ENCODE measurements at places on chromosomes 6 and 20.
A peak's percentile ranks its signal among the peaks of the same experiment; 100 is the strongest.

- no peak for DNase-seq
These were observed 7.3 kb upstream of the COL9A1 start for GRCh38 chr6:70310063-70310694.

- DNase-seq: no peak
These were observed 29.8 kb downstream of the KIF6 start for GRCh38 chr6:39695447-39695846.

- no peak for DNase-seq
These were observed 51.7 kb downstream of the UBR2 start for GRCh38 chr6:42615518-42615917.

- DNase-seq: no peak
These were observed 14.9 kb downstream of the MICA start for GRCh38 chr6:31418251-31418650.

DNA sequence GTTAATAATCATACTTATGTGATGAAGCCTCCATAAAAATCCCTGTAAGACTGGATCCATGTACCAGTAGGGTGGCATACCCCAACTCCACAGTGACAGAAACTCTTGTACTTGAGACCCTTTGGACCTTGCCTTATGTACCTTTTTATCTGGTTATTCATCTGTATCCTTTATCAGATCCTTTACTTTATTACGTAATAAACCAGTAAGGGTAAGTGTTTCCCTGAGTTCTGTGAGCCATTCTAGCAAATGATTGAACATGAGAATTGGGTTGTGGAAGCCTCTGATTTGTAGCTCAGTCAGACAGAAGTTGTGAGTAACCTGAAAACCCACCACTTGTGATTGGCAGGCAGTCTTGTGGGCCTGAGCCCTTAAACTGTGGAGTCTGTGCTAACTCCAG, 229.7 kb downstream of the FOXA2 start:
- no peak for DNase-seq

GRCh38 chr6:106220485-106220884, 105.1 kb downstream of the ATG5 start:
- no peak for DNase-seq

- DNase-seq: no peak
These were observed 258.1 kb upstream of the EPHA7 start for GRCh38 chr6:93677264-93677965.

GRCh38 chr20:10527781-10528180, 92.7 kb downstream of the SLX4IP start:
- DNase-seq: no peak

DNA sequence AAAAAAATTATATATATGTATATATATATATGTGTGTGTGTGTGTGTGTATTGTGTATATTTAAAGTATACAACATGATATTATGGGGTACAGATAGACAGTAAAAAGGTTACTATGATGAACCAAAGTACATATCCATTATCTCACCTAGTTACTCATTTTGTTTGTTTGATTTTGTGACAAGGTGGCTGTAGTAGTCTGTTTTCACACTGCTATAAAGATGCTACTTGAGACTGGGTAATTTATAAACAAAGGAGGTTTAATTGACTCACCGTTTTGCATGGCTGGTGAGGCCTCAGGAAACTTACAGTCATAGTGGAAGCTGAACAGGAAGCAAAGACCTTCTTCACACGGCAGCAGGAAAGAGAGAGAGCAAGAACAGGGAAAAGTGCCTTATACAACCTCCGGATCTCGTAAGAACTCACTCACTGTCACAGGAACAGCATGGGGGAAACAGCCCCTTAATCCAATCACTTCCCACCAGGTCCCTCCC, 30.2 kb upstream of the DACT2 start:
- no peak for DNase-seq

DNA sequence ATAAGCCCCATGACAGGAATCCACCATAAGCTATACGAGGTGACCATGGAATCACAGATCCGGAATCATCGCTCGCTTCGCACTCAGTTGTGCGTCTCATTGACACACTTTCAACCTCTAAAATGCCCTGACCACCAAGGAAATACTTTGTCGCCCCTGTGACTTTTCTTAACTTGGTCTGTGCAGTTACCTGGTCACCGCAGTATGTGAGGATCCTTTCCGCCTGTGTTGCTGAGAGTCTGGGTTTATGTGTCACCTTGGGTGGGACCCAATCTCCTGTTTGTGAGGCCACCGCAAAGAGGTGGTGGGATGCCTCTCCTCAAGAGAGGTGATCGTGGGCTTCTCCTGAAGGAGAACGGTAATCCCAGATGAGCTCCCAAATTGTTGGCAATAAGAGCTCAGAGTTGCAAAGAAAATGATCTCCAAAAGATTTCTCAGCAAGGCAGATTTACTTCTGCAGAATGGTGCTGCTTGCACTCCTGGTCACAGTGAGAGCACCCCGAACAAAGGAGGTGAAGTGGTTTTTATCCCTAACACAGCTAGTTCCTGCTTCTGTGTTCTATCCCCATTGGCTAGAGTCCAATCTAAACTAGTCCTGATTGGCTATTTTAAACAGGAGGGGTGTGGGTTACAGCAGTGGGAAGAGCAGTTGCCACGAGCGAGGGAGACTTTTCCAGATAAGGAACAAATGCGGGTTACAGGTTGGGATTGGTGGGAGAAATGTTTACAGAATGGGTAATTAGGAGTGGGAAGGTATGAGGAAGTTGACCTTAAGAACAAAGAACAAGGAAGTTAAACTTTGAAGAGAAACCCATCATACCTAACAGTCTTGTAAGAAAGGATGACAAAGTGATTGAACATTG, 9.1 kb upstream of the ZNFX1 start:
- no peak for DNase-seq

- DNase-seq: no peak
These were observed 59.5 kb downstream of the SCAF8 start for GRCh38 chr6:154792761-154793160.

- no peak for DNase-seq
These were observed 329.0 kb downstream of the BCKDHB start for GRCh38 chr6:80435457-80435856.

GRCh38 chr6:51514748-51515402, 572.5 kb downstream of the PKHD1 start:
- DNase-seq: no peak

DNA sequence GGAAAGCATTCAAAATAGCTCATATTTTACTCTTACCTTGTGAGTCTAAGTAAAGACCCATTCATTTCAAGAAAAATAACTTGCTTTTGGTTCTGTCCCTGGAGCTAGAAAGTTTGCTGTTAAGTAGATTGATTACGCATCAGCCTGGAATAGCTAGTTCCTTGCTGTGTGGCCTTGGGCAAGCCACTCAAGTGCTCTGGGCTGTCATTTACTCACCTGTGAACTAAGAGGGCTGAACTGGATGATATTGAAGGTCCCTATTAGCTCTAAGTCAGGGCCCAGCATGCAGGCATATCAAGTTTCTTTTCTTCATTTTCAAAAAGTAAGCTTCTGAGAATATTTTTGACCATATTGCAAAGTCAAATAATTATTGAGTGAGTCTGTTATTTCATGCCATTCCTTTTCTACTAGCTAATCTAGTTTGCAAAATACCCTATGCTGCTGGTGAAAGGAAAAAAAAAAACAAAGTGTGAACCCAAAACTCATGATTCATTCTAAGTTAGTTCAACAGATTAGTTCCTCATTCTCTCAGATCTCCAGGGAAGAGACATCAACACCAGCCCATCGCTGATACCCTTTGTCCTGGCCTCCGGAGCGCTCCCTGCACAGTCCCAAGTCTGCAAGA, 106.5 kb upstream of the GMDS start:
- no peak for DNase-seq

GRCh38 chr6:90284236-90285041, 12.2 kb downstream of the BACH2 start:
- DNase-seq: peak; percentile 29

GRCh38 chr6:113968472-113968871, 2.5 kb downstream of the HDAC2 start:
- DNase-seq: no peak

- no peak for DNase-seq
These were observed 1.0 kb downstream of the POU3F2 start for GRCh38 chr6:98835149-98836024.

Data from activated T-helper 9 cell treated with anti-CD3 and anti-CD28 coated beads, Interleukin-2, amount 50 U/mL, for 16 hours (primary cell).